ENCODE measurements at places on chromosomes 5 and 9. TPM values are rescaled to one million over a fixed set of nuclear protein-coding genes. Genes with fewer than 3 reads are reported as not detected.
A peak's percentile ranks its signal among the peaks of the same experiment; 100 is the strongest.

GRCh38 chr5:127942246-127943060, 141.1 kb upstream of the SLC12A2 start:
- peak; percentile 44 for DNase-seq

- DNase-seq: no peak
Measured at GRCh38 chr9:21395778-21396717, 10.8 kb upstream of the IFNA2 start.

The COL5A1 gene
- 279 TPM for total RNA-seq

The INSYN2B gene
- total RNA-seq: 13.4 TPM

The CDKN2B-AS1 gene
- 1.2 TPM for total RNA-seq
